ENCODE measurements at places on chromosomes 16 and 17.

- peak; percentile 36 for DNase-seq
Measured at GRCh38 chr16:2474877-2475412, at the start of gene TBC1D24. TBC1D24 (plus strand) TSS chr16:2475127; CDS start chr16:2496149, 21,022 bp downstream.

DNA sequence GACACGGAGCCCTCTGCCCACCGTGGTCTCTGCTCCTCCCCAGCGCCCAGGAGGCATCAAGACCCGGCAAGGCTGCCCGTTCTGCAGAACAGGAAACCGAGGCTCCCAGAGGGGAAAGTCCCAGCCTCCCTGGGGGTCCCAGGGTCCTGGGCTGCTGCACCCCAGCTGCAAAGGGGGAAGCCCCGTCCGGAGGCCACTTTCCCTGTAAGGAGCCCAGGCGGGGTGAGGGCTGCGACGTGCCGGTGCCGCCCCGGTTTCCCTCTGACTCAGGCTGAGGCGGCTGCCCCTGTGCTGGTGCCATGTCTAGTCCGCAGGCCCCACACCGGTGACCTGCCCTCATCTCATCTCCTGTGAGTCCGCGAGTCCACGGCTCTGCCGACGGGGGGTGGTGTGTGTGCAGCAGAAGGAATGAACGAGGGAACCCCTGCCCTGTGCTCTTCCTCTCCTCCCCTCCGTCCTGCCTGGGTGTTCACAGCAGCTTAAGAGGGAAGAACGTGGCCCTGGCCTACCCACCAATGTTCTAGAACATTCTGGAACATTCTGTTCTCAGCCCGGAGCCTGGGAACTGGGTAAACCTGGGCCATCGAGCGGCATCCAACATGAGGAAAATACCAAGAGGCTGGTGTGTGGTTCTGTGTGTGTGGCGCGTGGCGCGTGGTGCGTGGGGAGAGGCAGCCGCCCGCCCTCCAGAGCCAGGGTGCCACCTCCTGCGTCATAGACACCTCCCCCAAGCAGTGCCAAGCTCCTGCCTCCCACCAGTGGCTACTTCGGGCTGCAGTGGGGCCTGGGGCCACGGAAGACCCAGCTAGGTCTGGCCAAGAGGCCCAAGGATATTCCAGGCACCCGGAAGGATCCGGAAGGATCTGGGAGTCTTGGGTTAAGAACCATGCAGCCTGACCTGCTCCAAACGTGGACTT is 7.0 kb upstream of the CBFA2T3 start:
- no peak for DNase-seq

- DNase-seq, result no peak
Measured at GRCh38 chr17:9880582-9880999, 24.5 kb downstream of the RCVRN start.

- DNase-seq, result no peak
Measured at GRCh38 chr16:15434079-15434424, 336 bp upstream of the BMERB1 start.

DNA sequence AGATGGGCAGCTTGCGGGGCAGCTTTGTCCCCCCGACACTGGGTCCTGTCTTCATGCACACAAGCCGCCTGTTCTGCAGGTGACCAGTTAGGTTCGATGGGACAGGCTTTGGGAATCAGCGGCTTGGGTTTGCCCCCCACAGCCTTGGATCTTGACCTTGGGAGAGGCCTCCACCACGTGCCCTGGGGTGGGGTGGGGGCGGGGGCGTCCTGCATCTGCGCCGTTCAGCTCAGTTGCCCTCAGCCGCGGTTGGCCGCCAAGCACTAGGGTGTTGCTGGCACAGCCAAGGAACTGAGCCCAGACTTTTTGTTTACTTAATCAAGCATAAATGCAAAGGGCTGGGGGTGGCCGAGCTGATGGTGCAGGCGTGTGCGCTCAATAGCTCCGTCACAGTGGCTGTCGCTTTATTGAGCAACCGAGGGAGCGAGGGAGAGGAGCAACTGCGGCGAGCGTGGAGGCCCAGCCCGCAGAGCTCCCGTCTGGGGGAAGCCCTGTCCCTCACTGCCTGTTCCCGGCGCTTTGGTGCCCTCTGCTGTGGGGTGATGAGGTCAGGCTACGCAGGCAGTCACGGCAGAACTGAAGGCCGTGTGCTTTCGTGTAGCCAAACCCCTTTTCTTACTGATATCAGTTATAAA is 33.9 kb downstream of the JPH3 start:
- DNase-seq, result peak; percentile 28

DNA sequence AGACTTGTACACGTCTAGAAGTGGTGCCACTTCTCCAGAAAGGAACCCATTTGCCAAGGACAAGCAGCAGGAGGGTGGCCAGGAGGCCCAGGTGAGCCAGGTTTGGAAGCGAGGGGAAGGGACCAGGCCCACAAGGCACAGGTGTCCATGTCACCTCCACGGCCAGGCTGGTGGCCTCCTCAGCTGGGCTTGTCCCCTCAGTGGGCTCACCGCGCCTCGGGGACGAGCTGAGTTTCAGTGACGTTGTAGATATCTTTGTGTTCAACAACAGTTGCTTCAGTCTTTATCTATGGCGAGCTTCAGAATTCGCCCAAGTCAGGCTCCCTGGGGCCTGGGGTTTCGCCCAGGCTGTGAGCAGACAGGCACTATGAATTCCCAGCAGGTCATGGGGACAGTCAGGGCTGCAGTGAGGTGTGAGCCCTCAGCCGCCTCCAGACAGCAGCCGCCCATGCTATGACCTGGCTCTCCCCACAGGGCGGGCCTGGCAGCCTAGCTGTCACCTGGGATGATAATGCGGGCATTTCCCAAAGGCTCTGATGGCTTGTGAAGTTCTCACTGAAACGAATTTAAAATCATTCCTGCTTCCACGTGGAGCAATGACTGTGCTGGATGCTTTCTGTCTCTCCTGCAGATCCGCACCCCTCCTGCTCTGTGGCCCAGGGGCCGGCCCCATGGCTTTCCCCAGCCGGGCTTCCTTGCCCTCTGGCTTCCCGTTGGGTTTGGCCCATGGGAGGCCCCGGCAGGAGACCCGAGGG is 89.5 kb downstream of the MRC2 start:
- DNase-seq, result no peak

DNA sequence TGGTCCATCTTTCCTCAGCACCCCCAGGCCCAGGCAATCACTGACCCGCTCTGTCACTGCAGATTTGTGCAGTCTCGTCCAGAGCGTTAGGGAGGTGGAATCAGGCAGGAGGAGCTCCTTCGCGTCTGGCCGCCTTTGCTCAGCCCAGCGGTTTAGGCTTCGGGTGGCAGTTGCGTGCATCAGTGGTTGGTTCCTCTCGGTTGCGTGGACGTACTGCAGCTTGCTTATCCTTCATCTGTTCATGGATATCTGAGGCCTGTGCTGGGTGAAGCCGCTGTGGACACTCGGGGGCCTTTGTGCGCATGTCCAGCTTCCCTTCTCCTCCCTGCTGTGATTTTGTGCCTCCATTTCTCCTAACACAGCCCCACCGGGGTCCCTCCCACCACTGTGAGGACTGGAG is 4.7 kb upstream of the P2RX1 start:
- no peak for DNase-seq

GRCh38 chr17:75831032-75831571 is 13.1 kb downstream of the UNC13D start:
- DNase-seq, result no peak

GRCh38 chr16:57629516-57630406 is 1.3 kb downstream of the ADGRG1 start:
- no peak for DNase-seq

- DNase-seq, result no peak
Measured at GRCh38 chr16:77898671-77899211, 110.4 kb downstream of the VAT1L start.

DNA sequence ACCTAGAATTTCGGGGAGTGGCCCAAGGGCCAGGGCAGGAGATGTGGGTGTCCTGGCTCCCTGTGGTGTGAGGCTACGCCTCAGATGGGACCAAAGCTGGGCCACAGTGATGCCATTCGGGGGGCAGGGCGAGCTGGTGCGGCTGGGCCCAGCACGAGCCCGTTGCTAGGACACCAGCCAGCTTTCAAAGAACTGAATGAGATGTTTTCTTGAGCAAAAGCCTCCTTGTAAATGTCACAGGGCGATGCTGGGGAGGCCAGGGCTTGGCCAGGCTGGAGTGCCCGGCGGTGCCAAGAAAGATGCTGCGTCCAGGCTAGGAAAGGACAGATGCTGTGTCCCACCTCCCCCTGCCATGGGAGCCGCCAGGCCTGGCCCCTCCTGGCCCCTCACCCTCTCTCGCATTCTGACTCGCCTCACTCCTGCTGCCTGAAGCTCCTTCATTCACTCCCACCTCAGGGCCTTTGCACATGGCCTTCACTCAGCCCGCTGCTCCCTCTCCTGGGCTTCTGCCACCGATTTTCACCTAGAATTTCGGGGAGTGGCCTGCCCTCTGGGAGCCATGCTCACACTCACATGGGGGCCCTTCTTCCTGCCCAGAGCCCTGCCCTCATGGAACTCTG is 39.1 kb downstream of the CPNE2 start:
- no peak for DNase-seq

DNA sequence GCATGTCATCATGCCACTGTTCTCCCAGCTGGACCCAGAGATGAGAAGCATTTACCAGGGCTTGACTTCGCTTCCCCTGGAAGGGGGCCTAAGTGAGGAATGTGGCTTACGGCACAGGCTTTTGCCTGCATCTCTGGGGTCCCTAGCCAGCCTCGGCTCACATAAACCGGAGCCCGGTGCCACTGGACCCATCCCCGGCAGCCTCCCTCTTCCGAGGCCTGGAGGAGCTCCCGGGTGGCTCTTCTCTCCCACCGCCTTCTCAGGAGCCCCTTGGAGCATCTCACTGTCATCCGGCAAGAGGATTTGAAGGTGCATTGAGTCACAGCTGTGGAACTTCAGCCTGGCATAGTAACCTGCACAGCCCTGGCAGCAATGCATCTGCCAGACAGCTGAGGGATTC is 29.9 kb upstream of the TBX2 start:
- DNase-seq, result no peak

GRCh38 chr16:29700253-29700987 is 21.4 kb downstream of the QPRT start:
- peak; percentile 73 for DNase-seq

- no peak for DNase-seq
Measured at GRCh38 chr16:1822801-1823200, 3.8 kb downstream of the HAGH start.

- no peak for DNase-seq
Measured at GRCh38 chr17:76381633-76382350, 2.6 kb upstream of the SPHK1 start.

DNA sequence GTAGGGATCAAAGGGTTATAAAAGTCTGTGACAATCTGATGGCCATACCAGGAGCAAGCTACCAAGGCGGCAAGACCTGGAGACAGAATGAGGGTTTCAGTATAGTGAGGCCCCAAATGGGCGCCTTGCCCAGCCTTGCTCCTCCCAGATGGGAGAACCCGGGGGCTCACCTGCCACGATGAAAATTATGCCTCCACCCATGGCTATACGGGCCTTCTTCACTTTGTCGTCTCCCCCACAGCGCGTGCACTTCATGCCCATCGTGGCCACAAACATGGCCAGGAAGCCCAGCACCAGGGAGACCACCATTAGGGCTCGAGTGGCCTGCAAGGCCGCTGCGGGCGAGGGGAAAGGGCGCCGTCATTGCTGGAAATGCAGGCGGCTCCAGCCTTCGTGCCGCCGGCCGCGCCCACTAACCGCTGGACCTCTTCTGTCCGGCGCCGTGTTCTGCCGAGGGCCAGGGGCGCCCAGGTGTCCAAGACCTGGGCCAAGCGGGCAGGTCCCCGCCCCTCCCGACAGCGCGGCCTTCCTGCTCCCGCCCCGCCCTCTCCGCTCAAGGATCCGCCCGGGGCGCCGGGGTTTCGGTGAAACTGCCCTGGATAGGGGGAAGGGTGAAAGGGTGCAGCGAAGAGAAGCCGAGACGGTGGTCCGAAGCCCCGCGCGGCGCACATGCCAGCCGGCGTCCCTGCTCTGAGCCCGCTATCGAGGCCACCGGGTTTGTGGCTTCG is 1.5 kb downstream of the CLDN7 start:
- no peak for DNase-seq

- DNase-seq, result no peak
Measured at GRCh38 chr17:12918142-12918541, 99.7 kb downstream of the ELAC2 start.

DNA sequence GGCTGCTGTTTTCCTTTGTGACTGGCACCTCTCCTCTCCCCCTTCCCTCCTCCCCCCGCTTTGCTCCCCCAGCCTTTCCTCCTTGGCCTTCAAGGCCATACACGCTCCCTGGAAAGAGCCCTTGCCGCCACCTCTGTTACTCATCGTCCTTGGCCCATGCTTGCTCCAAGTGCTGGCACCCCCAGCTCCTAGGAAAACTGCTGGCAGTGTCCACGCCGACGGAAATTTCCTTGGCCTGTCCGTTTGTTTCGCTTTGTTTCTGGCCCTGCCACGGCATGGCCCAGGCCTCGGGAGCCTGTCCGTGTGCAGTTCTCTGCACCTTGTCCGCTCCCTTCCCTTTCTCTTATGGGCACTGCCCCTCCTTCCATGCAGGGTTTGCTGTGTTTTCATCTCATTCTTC is 18.0 kb downstream of the CA5A start:
- no peak for DNase-seq

DNA sequence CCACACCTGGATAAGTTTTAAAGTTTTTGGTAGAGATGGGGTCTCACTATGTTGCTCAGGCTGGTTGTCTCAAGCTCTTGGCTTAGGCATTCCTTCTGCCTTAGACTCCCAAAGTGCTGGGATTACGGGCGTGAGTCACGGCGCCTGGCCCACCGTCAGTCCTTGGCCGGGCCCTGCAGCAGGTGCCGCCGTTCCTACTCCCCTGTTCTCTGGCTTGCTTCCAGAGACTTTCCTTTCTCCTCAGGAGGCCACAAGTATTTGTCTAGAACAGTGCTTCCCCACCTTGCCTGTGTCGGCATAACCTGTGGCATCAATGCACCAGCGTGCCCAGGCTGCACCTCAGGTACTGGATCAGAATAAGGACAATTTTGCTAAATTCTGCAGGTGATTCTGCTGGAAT is 3.0 kb upstream of the MGAT5B start:
- no peak for DNase-seq

DNA sequence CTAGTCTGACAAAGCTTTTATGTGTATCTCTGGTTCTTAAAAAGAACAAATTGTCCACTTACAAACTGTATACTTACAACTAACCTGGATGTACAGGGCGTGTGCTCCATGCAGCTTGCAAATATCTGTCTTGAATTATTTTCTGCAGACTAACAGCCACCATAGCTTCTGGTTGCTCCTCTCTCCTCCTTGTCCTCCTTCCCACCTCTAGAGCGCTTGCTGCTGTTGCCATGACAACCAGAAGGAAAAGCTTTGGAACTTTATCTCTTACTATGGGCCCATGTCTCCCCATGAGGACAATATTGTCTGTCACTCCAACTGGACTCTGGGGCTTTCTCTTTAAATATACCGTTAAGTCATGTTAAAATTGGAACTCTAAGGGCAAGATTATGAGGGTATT is 71.5 kb upstream of the DHX40 start:
- no peak for DNase-seq

All from smooth muscle cell of the brain vasculature (primary cell).